Stimulated activated CD4-positive, alpha-beta T cell treated with anti-CD3 and anti-CD28 coated beads, Interleukin-15, amount 100 ng/mL, for 1 hour (primary cell): ENCODE measurements at places on chromosomes 3 and 15.

DNA sequence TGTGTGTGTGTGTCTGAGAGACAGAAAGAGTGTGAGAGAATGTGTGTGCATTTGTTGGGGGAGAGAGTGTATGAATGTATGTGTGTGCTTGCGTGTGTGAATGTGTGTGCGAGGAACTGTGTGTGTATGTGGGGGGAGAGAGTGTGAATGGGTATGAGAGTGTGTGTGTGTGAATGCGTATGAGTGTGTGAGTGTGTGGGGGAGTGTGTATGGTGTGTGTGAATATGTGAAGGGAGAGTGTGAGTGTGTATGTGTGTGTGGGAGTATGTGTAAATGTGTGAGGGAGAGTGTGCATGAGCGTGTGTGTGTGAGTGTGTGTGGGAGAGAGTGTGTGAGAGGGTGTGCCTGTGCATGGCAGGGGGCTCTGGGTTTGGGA, 79.8 kb upstream of the ABHD17C start:
- no peak for DNase-seq

DNA sequence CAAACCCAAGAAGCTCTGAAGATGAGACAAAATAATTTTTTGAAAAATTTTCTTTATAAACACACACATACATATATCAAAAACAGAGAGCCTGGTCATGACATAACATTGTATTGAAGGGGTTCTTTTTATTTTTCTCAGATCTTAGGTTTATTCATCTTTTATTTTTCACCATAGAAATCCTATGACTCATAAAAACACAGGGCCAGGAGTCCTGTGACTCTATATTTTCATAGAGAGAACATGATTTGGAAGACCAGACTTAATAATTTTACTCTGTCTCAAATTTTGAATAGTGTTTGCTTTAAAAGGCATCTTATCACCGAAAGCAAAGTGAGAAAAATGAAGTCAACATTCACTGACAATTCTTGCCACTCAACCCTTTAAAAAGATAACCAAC, 57.7 kb downstream of the SUCNR1 start:
- no peak for DNase-seq

DNA sequence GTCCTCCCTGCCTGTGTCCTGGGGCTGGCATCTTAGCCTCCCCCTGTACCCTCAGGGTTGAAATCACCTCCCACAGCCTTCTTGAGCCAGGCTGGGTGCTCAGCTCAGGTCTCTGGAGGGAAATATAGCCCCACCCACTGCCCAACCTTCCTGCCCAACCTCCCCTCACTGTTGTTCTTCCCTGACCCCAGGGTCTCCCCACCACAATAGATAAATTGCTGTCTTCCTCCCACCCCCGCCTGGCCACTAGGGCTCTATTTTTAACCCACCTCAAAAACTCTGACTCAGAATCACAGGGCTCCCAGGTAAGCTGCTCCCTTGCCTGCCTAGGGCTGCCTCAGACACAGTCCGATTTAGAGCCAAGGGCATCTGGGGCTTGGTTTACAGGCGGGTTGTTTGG, 15.0 kb downstream of the HCN4 start:
- no peak for DNase-seq

DNA sequence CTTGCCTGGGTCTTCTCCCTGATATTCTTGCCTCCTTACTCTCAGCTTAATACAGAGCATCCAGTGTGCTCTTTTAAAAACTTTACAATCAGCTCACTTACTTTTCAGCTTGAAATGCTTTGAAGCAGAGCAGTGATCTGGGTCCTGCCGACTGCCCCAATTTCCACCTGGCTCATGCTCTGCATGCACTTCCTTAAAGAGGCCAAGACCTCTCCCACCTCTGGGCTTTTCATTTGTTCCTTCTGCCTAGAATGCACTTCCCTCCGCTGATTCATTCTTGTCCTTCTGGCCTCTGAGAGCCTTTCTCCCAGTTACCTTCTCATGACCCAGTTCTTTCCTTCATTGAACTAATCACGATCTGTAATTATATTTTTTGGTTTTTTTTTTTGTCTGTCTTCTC, 1.9 kb upstream of the CCNDBP1 start:
- DNase-seq: no peak

GRCh38 chr3:24622138-24622537, 127.5 kb upstream of the THRB start:
- DNase-seq: no peak

- DNase-seq: no peak
Observed at GRCh38 chr3:174204765-174205164, 654.4 kb upstream of the NAALADL2 start.

GRCh38 chr15:29448320-29448719, 178.7 kb upstream of the NSMCE3 start:
- DNase-seq: no peak

- DNase-seq: no peak
Observed at GRCh38 chr3:144893980-144894379, 922.4 kb downstream of the DIPK2A start.

- DNase-seq: no peak
Observed at GRCh38 chr3:42552830-42553229, 28.9 kb downstream of the SEC22C start.

DNA sequence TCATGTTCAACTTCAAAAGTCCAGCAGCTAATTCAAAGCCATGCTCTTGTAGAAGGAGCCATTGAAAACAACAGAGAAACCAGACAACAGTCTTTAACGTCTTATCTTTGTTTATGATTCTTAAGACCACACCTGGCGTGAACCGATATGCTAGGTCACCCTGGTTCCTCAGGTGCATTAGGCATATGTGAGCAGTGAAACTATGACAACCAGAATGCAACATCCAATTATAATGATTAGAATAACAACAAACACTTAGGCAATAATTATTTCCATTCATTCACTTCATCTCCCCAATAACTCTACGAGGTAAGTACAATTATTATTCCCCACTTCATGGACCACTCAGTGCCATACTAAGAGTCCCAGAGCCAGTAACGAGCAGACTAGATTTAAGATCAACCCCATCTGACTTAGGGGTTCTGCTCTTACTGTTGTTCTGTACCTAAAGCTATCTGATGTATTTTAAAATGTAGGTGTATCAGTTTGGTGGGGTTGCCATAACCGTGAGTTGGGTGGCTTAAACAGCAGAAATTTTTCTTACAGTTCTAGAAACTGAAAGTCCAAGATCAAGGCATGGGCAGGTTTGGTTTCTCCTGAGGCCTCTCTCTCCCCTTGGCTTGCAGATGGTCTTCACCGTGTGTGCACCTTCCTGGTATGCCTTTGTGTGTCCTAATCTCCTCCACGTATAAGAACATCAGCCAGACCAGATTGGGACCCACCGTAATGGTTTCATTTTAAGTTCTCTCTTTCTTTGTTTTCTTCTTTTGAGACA, 997.8 kb upstream of the CFAP20DC start:
- DNase-seq: no peak

DNA sequence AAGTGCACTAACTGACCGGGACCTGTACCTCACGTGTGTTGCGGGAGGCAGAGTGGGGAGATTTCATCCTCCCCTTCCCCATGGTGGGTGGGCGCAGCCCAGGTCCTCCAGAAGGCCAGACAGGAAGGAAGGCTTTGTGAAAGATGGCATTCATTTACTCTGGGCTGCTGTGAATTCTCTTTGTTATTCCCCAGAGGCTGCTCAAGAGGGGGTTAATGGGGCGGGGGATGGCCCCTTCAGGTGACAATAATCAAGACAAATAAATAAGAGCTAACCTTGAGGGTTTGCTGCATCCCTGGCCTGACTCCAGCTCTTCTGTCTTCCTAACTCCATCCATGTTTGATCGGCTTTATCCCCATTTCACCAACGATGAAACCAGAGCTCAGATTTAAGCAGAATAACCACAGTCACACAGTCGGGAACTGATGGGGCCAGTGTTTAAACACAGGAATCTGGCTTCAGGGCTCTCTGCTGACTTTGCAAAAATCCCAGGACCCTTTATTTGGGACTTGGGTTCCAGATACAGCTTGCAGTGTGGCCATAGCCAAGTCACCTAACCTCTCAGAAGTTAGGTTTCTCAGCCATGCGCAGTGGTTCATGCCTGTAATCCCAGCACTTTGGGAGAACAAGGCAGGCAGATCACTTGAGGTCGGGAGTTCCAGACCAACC, 16.5 kb downstream of the PIF1 start:
- DNase-seq: no peak

- DNase-seq: no peak
Observed at GRCh38 chr15:96014939-96015338, 315.6 kb upstream of the NR2F2 start.
